Frontal cortex (tissue), 4 donors: ENCODE measurements at places on chromosomes 1 and 21. TPM values are rescaled to one million over a fixed set of nuclear protein-coding genes. Genes with fewer than 3 reads are reported as not detected.

The IQCC gene
- total RNA-seq, result 3.3 TPM

The LHX8 gene
- 2.4 TPM for total RNA-seq

The PLA2G2F gene
- total RNA-seq, result not detected

The CD1D gene
- total RNA-seq, result 0.41 TPM

The HPDL gene
- 1.6 TPM for total RNA-seq

The PLA2G2D gene
- not detected for total RNA-seq

The CYYR1 gene
- 1.6 TPM for total RNA-seq

The ADORA1 gene
- 11.0 TPM for total RNA-seq

The GJA5 gene
- total RNA-seq, result 1.6 TPM

The CLEC20A gene
- total RNA-seq, result not detected

The TMEM125 gene
- 0.82 TPM for total RNA-seq

The DDAH1 gene
- 45.2 TPM for total RNA-seq

The KRTAP24-1 gene
- not detected for total RNA-seq

The CYP4A11 gene
- total RNA-seq, result not detected

The BCAN gene
- 52.2 TPM for total RNA-seq

The KRTAP21-2 gene
- not detected for total RNA-seq

The LRRIQ3 gene
- total RNA-seq, result 0.82 TPM

The KRTAP12-2 gene
- total RNA-seq, result not detected

The SH2D2A gene
- 0.41 TPM for total RNA-seq

The PRRX1 gene
- 6.5 TPM for total RNA-seq

The REG4 gene
- total RNA-seq, result not detected

The CATSPERE gene
- total RNA-seq, result 2.0 TPM

The KCNJ6 gene
- total RNA-seq, result 7.7 TPM

The PDZK1 gene
- total RNA-seq, result 0.82 TPM

The TEX38 gene
- total RNA-seq, result not detected

The CACNA1S gene
- total RNA-seq, result under 0.01 TPM

The MPL gene
- total RNA-seq, result not detected

The TMEM240 gene
- 16.3 TPM for total RNA-seq

The DENND2D gene
- total RNA-seq, result 1.2 TPM

The OR2M3 gene
- under 0.01 TPM for total RNA-seq

The TRABD2B gene
- under 0.01 TPM for total RNA-seq

The PGLYRP4 gene
- not detected for total RNA-seq
